Endothelial cell (in vitro differentiated cells): ENCODE measurements at places on chromosomes 3 and 15. TPM values are rescaled to one million over a fixed set of nuclear protein-coding genes. Genes with fewer than 3 reads are reported as not detected.

DNA sequence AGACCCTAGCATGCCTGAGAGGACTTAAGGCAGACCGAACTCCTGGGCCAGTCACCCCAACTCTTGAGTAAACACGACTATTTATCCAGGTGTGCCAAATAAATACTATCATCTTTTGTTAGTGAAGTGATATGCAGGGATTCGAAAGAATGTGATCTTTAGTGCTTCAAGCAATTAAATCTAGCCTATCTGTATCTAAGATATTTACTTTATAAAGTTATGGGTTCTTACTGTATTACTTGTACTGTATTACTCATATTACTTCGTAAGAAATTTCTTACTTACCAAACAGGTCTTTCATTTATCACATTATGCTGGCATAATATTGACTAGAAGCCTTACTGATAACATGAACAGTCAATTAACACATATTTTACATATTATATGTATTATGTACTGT lies 211.6 kb upstream of the NECTIN3 start:
- DNase-seq = no peak

- DNase-seq = no peak
Observed at GRCh38 chr3:133117342-133117741, 79.2 kb downstream of the TMEM108 start.

GRCh38 chr3:121483290-121483689 lies 62.5 kb downstream of the POLQ start:
- DNase-seq = no peak

NLGN1 gene
- total RNA-seq = 27.6 TPM

DNA sequence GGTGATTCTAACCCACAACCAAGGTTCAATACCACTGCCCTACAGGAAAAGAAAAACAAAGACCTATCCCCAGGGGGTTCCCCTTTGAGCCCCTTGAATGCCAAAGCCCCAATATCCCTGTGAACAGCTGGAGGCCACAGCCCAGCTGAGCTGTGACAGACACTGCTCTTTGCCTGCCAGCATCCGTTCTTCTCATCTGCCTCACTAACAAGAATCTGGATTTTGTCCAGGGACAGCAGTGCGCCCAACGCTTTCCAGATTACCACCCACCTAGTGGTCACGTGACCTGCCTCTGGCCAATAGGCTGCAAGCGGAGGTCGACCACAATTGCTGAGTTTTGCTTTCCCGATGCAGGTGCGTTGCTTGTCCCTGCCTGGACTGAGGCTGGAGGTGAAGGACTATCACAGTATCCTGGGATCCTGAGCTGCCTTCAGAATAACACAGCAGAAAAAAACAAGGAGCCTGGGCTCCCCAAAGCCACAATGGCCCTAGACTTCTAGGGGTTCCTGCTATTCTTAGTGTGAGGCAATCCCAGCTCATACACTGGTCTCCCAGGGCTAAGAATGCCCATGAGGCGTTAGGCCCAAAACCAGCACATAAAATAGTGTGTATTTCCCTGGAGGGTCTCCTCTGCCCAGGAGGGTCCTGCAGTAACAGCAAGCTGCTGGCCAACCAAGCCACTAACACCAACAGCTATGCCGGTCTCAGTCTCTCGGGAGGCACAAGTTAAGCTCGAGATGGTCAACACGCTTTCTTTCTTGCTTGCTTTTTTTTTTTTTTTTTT lies 13.8 kb downstream of the BDH1 start:
- DNase-seq = peak; percentile 41

FBXW12 gene
- total RNA-seq = not detected

IGF1R gene
- total RNA-seq = 131 TPM

DNA sequence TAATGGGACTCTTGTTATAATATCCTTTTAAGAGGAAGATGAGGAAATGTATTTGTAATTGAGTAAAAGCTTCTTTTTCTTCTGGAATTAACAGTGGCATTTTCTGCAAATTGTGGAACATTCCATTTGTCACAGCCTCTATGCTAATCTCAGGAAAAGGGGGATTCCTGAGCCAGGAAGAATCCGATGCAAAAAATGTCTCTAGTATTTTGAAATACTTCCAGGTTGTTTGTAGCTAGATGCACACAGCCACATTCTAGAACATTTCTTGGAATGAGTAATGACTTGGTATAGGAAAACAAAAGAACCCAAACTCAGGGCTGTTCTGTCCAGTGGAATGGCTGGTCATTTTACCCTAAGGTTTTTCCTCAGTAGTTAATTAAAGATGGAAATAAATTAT lies 98.5 kb upstream of the SLC2A2 start:
- DNase-seq = no peak

GMNC gene
- total RNA-seq = not detected

GRCh38 chr3:50230104-50230793 lies 5.8 kb upstream of the GNAI2 start:
- DNase-seq = no peak

- DNase-seq = no peak
Observed at GRCh38 chr3:190621927-190622326, 108.0 kb downstream of the IL1RAP start.

- no peak for DNase-seq
Observed at GRCh38 chr3:147616998-147617619, 207.9 kb downstream of the ZIC1 start.

BUB1B gene
- 11.9 TPM for total RNA-seq

- peak; percentile 61 for DNase-seq
Observed at GRCh38 chr15:33022629-33023028, 171.9 kb downstream of the FMN1 start.

CHRD gene
- total RNA-seq = 2.4 TPM

DNA sequence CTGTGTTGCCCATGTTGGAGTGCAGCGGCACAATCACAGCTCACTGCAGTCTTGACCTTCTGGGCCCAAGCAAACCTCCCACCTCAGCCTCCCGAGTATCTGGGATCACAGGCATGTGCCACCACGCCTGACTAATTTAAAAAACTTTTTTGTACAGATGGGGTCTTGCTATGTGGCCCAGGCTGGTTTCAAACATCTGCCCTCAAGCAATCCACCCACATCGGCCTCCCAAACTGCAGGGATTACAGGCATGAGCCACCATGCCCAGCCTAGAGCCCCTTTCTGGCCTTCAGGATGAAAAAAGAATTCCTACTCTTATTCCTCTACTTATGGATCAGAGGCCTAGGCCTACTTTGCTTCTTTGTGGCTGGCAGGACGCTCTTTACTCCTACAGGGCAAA lies 39.6 kb downstream of the CHAC1 start:
- no peak for DNase-seq

KATNBL1 gene
- total RNA-seq = 55.1 TPM

- DNase-seq = no peak
Observed at GRCh38 chr3:9349321-9350117, 13.3 kb upstream of the THUMPD3 start.

- DNase-seq = no peak
Observed at GRCh38 chr15:61182946-61183345, 46.2 kb downstream of the RORA start.

DNA sequence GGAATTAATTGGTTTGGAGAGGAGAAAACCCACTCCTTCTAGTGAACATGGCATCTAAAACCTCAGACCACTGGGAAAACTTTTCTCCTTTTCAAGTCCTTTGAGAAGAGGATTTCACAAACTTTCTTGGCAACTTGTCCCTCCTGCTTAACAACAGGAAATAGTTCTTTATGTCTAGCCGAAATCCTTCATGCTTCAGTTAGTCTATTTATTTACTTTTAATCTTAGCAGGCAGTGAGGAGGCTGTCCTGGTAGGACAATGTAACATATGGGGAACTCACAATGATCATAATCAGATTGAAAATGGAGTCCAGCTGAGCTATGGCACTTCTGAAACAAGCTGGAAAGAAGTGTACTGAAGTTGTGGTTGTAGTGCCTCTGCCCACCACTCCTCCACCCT lies 50.6 kb downstream of the KY start:
- DNase-seq = no peak

DNA sequence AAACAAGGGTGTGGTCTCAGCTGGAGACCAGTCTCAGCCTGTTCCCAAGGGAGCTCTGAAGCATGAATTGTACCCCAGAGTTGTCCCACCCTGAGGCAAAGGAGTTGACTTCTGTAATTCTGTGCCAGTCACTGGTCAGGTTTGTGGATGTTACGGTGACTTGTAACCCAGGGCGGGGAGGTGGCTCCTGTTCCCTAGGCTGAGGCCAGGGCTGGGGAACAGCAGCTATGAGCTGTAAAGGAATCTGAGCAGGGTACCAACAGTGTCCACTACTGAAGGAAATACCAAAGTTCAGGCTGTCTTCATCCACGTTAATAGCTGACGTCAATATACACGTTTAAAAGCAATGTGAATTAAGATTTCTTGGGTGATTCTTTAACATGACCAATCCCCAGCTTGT lies 266.2 kb downstream of the ABHD5 start:
- no peak for DNase-seq

LOXL1 gene
- total RNA-seq = 156 TPM

NR2C2 gene
- 49.1 TPM for total RNA-seq

DNA sequence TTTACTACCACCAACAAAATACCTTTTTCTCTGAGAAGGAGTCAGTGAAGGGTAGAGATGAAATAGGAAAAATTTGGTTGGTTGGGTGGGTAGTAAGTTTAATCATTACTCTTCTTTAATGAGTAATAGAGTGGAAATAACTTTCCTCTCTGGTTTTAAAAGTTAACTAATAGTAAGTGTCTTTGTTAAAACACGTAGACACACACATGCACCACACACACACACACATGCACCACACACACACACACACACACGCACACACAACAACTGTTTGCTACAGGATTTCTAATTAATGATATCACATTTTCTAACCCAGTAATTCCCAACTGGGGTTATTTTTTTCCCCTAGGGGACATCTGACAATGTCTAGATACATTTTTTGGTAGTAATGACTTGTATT lies 84.1 kb downstream of the CHL1 start:
- DNase-seq = no peak

DNA sequence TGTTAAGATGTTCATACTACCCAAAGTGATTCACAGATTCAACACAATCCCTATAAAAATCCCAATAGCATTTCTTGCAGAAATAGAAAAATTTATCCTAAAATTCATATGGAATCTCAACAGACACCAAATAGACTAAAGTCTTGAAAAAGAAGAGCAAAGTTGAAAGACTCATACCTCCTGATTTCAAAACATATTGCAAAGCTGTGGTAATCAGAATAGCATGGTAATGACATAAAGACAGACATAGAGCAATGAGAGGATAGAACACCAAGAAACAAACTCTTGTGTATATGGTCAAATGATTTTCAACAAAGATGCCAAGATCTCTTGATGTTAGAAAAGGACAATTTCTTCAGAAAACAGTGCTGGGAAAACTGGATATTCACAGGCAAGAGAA lies 8.3 kb downstream of the GLB1 start:
- DNase-seq = no peak

- no peak for DNase-seq
Observed at GRCh38 chr15:41513506-41514227, at the start of gene LTK. Gene LTK, minus strand, starts transcription at chr15:41513827. Its CDS starts 118 bp downstream, at chr15:41513709.

GRCh38 chr15:101313041-101313761 lies 18.2 kb upstream of the SNRPA1 start:
- no peak for DNase-seq

PRR20G gene
- not detected for total RNA-seq

SLC12A1 gene
- total RNA-seq = not detected

DNA sequence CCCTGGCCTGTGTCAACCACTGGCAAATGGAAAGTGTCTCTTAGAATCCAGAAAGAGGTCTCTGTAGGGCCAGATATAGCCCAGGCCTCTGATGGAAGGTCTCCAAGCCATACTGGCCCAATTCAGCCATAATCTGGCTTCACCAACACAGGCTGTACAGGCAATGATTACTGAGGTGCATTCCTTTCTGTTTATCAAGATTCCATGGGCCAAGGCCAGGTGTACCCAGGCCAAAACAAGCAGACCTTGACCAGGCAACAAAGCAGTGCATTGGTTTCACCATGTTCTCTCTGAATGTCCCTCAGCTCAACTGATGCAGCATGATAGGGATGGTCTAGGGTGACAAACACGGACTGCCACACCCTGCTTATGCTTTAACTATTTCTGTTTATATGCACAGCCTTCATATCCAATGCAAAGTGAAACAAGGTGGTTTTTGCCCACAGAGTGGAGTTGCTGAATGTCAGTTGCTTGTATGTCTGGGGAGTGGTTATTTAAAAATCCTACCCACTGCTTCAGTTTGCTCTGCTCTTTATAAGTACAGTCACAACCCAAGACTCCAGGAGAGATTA lies 25.2 kb downstream of the CCNL1 start:
- no peak for DNase-seq

DNA sequence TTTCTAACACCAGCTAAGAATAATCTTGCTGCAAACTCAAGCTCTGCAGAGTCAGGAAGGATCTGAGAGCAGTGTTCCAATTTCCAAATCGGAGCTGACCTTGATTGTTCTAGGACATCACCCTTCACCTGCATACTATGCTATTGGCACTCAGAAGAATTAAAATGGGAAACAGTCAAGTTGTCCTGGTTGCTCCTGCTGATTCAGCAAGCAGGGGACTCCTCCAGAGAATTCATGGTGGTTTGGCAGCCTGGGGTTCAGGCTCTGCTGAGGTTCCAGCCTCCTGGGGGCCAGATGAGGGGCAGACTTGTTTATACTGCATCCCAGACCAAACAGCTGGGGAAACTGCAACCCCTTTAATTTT lies 213.7 kb upstream of the ADAMTS9 start:
- no peak for DNase-seq

LDHAL6B gene
- not detected for total RNA-seq

DNA sequence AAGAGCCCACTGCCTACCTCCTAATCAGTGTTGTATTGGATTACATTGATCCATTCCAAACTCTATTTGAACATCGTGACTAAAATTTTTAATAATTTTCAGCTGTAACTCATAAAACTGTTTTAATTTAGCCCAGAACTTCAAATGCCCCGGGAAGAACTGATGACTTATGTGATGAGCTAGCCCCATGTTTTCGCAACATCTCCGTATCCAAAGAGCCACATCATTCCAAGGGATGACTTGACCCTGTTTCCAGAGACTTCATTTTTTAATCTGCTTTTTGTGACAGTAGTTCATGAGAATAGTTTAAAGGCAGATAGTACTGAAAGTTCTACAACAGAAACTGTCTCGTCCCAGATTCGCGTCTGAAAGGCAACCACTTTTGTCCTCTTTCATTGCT lies 97.4 kb downstream of the STAC start:
- DNase-seq = no peak

DNA sequence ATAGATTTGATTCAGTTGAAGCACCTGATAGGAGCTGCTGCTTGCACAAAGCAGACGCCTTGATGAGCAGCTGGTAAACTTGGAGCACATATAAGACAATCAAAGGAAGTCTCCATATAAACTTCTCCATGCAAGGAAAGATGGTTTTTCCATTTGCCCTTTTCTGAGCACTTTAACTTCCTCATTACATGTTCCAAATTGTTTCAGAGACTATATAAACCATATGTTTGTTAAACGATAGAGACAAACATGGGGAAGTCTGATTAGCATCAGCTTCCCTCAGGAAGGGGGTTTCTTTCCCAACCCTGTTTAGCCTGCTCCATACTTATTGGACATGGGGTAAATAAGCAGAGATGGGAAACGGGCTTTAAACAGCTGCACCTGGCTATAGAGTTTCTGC lies 88.0 kb downstream of the DHX36 start:
- no peak for DNase-seq

COL6A5 gene
- not detected for total RNA-seq
